ENCODE measurements at places on chromosomes 5 and 9.
A peak's percentile ranks its signal among the peaks of the same experiment; 100 is the strongest.

- no peak for DNase-seq
Measured at GRCh38 chr5:115431116-115431515, 113.5 kb downstream of the FEM1C start.

DNA sequence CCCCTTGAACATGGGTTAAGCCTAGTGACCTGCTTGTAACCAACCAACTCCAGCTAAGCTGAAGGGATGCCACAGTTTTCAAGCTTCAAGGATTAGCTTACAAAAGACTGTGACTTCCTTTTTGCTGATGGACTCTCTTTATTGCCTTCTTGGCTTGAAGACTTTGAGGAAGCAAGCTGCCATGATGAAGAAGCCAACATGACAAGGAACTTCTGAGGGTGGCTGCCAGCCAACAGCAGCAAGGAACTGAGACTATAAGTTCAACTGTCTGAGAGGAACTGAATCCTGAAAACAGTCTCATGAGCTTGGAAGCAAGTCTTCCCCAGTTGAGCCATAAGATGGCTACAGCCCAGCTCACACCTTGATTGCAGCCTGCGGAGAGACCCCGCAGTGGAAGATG, 116.1 kb upstream of the TAF11L2 start:
- DNase-seq: no peak

DNA sequence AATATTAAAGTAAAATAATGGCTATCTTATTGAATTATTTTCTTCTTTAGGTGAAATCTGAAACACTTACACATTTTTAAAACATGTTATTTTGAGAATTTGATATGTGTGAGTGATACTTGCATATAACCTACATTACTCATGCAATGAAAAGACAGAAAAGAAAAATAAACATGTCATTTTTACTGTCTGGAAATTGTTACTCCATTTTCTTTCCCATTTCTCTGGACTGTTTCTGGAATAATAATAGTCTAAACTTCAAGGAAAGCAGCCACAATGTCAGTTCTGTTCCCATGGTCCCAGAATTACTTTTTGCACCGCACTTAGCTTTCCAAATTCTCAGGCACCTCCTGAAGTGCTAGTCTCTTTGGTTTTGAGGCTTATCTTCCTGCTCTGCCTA, 145.5 kb downstream of the PRR16 start:
- no peak for DNase-seq

- no peak for DNase-seq
Measured at GRCh38 chr5:169656125-169656901, 19.2 kb downstream of the DOCK2 start.

DNA sequence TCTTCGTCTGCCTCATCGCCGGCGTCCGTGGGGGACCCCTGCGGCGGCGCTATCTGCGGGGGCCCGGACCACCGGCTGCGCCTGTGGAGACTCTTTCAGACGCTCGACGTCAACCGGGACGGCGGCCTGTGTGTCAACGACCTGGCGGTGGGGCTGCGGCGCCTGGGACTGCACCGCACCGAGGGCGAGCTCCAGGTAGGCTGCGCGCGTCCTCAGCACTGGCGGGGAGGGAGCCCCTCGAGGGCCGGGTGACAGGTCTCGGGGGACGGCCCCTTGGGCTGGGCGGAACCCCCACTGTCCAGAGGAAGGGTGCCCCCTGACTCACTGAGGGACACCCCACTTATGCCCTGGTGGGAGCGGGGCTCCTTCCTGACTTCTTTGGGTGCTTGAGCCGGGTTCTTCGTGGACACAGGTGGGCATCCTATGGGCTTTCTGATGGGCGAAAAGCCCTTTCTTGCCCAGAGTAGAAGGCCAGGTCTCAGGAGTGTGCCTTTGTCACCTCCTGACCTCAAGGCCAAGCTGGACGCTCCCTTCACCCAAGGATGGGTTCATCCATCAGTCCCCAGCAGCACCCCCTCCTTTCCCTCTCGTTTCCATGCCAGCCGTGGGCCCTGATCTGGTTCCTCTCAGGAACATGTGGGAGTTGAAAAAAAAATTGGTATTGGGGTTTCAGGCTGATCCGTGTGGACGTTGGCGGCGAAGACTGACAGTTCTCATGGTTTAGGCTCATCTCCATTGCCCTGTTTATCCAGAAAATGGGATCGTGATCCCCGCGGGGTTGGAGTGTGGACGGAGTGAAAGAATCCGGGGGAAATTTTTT, 564 bp downstream of the SLC25A25 start:
- DNase-seq: peak; percentile 21

- DNase-seq: no peak
Measured at GRCh38 chr9:127523312-127523851, 72.1 kb downstream of the LRSAM1 start.
